ENCODE measurements at places on chromosomes 3 and 15.

DNA sequence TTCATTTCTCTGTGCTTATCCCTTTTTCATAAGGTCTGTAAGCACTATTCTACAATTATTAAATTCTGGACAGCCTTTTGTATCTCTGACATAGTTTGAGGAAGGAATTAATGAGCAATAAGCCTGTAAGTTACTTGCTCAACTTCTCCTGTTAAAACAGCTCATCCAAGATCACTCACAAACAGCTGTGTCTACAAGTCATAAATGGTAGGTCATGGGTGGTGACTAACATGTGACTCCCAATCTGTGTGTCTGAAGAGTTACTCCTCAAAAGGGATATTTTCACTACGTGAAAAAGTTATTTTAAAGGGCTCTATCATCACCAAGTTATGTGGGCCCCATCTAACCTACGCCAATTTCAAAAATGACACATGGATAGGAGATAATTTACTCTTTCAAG, 145.2 kb upstream of the CBLB start:
- DNase-seq: no peak

- peak; percentile 32 for DNase-seq
These were observed 21.3 kb downstream of the DUT start for GRCh38 chr15:48352474-48353072.

- DNase-seq: no peak
These were observed 64.6 kb downstream of the RPN1 start for GRCh38 chr3:128585974-128586373.

GRCh38 chr3:72995337-72995736, 1.3 kb upstream of the PPP4R2 start:
- DNase-seq: no peak

- DNase-seq: no peak
These were observed 130.9 kb downstream of the WDR76 start for GRCh38 chr15:43957724-43958123.

GRCh38 chr15:61527836-61528580, 298.9 kb upstream of the RORA start:
- peak; percentile 24 for DNase-seq

DNA sequence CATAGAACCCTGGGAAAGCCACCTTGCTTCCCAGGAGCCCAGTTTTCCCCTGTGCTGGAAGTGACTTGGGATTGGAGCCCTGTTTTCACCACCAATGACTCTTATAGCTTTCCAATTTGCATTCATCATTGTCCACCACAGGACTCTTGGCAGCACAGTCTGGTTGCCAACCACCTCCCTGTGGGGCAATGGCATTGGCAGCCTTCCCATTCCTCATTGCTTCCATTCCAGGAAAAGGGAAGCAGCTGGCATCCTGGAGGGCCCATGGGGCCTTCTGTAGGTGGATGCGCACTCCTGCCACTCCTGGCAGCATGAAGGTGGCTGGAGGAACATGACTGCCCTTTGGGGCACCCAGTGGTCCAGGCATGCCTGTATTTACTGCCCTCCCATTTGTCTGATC, 57.7 kb downstream of the FEM1B start:
- DNase-seq: no peak

DNA sequence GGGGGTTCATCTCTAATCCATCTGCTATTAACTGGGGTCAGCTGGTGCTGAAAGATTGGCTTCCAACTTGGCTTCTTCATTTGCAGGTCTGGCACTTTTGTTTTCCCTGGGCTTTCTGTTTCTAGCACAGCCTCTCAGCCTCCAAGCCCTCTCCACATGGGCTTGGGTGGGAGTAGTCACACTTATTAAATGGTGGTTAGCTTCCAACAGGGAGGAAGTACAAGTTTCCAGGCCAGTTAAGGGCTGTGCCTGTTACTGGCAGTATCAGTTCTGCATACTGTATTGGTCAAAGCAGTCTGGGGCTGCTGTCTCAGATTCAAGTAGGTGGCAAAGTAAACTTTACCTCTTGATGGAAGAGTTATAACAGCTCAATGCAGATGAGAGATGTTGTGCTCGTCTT, 627.1 kb upstream of the CCDC54 start:
- no peak for DNase-seq

- no peak for DNase-seq
These were observed 128.0 kb upstream of the CBLB start for GRCh38 chr3:105996781-105997180.

- no peak for DNase-seq
These were observed 114.4 kb upstream of the ABHD17C start for GRCh38 chr15:80580536-80581260.

DNA sequence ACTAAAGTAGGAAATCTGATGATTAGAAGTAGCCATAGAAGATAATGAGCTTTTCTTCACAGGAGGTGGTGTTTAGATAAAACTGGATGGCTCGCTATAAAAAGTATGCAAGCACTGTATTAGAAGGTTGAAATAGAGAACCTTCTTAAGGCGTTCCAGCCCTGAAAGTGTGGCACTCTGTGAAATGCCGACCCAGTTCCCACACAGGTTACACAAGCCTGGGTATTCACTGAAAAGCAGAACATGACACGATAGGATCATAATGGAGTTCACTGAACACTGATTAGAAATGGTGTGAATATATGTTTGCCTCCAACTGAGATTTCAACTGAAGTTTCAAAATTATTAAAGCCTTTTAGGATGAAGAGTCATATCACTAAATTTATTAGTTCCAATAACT, 15.0 kb upstream of the LRRC34 start:
- no peak for DNase-seq

- DNase-seq: peak; percentile 34
These were observed 49.7 kb downstream of the LRRN1 start for GRCh38 chr3:3848923-3849275.

DNA sequence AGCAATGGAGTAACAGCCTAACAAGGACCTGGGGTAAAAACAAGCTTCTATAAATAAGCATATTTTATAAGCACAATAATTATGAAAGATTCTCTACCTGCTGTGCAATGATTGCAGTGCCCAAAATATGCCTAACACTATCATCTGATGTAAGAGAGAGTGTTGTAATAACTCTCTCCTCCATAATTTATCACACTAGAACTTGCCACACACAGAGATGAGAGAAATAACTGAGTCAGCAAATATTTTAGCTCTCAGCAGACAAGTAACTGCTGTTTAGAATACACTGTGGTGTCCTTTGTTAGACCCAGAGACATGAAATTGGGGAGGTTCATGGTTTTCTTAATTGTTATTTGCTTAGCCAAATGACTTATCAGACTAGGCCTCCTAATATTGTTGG, 105.3 kb upstream of the ACP3 start:
- no peak for DNase-seq

DNA sequence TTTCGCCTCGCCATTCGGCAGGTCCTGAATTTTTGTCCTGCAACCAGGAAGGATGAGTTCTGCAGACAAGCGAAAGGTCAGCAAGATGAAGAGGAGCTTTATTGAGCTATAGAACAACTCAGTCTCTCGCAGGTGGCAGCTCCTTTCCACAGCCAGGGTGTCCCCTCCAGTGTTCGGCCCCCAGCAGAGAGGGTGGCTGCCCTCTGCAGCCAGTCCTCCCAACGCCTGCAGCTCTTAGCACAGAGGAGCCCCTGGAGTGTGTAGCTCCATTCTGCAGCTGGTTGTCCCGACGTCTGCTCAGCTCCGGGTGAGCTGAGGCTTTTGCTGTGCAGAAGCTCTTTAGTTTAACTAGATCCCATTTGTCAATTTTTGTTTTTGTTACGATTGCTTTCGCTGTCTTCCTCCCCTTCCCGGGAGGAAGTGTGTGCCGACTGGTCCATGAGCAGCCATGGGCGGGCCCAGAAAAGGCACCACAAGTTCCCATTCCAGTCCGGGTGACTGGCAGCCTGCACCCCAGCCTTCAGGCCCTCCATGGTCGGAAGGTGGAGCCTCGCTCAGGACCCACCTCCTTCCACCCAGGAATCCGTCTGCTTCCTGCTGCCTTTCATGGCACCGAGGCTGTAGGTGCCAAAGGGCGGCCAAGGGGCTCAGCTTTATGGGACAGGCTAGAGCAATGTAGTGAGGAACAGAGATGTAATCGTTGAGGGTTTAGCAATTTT, 497.8 kb upstream of the CNTN4 start:
- no peak for DNase-seq

GRCh38 chr3:73520931-73521461, 103.7 kb downstream of the PDZRN3 start:
- DNase-seq: peak; percentile 50

DNA sequence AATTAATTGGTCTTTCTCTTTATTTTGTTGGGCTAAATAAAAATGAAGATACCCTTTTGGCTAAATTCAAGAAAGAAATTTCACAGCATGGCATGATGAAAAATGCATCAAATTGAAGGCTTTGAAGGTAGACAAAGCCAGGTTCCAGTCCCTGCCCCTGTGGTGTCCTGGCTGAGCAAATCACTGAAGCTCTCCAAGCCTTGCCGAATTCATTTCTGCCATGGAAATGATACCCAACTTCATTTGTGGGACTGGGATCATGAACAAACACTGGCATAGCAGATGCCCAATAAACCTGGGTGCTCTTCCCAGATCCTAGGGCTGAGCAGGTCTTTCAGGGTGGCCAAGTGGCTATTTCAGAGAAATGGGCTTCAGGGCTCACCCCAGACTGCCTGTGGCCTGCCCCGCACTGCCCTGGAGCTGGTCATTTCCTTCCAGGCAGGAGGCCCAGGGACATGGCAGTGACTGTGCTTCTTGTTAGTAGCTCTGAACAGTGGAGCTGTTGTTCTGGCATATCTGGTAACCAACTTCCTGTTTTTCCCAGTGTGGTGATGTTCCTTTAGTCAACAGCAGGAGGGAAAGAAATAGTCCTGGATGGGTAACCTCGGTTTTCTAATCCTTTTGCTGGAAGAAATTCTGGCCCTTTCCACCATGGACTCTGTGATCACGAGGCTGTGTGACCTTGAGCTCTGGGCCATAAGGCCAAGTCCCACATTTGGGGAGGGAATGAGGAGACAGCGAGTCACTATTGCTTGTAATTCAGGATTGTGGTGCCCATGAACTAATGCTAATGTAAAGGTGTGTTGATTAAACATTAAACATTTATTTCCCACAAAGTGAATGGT, 47.6 kb downstream of the CTDSPL start:
- DNase-seq: no peak

GRCh38 chr3:169241991-169242707, 421.4 kb downstream of the MECOM start:
- DNase-seq: peak; percentile 75

- no peak for DNase-seq
These were observed 9.8 kb upstream of the BMF start for GRCh38 chr15:40118473-40118872.

- no peak for DNase-seq
These were observed 121.8 kb upstream of the CHL1 start for GRCh38 chr3:74676-75243.

DNA sequence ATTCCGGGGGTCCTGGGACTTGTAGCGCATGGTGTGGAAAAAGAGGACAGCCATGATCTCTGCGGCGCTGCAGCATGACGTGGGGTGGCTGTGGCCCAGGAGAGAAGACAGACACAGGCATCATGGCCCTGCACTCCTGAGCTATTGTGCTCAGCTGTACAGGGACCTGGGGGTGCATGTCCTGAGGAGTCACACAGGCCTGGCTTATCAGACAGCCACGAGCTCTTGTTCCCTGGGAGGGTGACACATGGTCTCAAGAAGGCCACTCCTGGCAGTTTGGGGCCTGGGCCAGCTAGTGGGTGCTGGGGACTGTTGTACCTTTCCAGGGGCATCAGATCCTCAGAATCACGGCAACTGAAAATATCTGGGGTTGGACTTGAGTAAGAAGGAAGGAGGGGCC, 13.7 kb downstream of the TKT start:
- DNase-seq: no peak

DNA sequence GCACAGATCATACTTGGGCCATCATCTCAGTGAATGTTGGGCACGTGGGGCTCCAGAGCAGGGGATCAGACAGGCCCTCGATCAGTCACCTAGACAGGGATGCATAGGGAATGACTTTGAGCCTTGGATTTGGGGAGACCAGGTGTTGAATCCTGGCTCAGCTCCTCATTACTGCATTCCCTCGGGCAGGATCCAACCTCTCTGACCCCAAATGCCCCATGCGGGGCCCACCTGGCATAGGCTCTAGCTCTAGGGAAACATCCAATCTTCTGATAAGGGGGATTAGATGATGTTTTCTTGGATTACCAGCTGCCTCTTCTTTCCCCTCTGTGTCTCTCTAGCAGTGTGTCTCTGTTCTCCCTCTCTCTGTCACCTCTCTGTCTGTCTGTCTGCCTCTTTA, 22.7 kb downstream of the LOXL1 start:
- DNase-seq: no peak

GRCh38 chr15:60390231-60390630, 7.6 kb downstream of the ANXA2 start:
- no peak for DNase-seq

- DNase-seq: no peak
These were observed 43.7 kb downstream of the NMD3 start for GRCh38 chr3:161264852-161265251.

- no peak for DNase-seq
These were observed 46.6 kb downstream of the DPPA2 start for GRCh38 chr3:109269577-109270275.

DNA sequence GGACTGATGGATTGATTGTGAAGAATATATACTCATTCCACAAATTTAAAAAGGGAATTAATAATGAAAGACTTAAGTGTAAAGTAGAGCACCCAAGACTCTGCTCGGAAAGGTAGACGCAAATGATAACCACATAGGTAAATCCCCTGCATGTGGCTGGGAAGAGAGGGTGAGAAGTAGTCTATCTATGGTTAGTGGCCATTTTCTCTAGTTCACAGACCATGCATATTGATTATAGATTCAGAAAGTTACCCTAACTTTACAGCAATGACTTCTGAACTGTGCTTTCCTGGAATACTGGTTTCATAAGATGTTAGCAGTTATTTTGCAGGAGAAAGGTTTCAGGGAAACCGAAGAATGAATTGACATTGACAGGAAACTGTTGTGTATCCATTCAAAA, 51.7 kb downstream of the CASR start:
- DNase-seq: no peak

DNA sequence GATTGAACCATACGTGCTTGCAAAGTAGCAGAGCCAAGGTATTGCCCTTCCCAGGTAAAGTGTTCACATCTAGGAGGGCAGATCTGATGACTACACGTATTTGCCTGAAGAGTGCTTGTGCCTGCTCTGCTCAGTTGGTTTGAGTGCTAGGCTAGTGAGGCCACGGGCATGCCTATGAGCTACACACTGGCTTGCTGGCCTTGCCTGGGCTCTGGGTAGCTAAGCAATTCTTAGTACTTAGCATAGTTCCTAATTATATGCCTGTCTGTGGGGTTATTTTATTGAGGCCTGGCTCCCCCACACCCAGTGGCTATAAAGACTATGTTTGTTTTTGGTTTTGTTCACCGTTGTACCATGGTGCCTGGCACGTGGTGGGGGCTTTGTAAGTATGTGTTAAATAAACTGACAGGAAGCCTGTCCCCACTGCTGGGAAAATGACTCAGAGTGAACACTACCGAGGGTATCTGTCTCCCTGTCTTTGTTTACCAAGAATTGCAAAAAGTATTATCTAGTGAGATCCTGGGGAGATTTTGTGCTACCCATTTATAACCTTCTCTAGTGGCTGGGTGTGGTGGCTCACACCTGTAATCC, 72.1 kb upstream of the ETV5 start:
- no peak for DNase-seq

GRCh38 chr15:45428491-45428890, 50.1 kb upstream of the GATM start:
- DNase-seq: no peak

- DNase-seq: no peak
These were observed 18.4 kb downstream of the KBTBD12 start for GRCh38 chr3:127933396-127933795.

All from retina (tissue), 1 donor.